ENCODE measurements at places on chromosomes 6 and 20.

GRCh38 chr6:53734473-53735299 lies 60.1 kb upstream of the LRRC1 start:
- no peaks in the 10 kb centered on the region for H3K4me1 ChIP-seq
- no peaks in the 10 kb centered on the region for H3K36me3 ChIP-seq
- no peaks in the 10 kb centered on the region for H3K27me3 ChIP-seq
- DNase-seq, result peak; percentile 29
- no peak overlapping the region for H3K4me3 ChIP-seq

- no peak for DNase-seq
- no peaks in the 10 kb centered on the region for H3K4me1 ChIP-seq
- H3K27ac ChIP-seq, result no peak overlapping the region
- H3K36me3 ChIP-seq, result no peaks in the 10 kb centered on the region
- H3K4me3 ChIP-seq, result no peak overlapping the region
These were observed 40.0 kb downstream of the PLG start for GRCh38 chr6:160742090-160742489.

DNA sequence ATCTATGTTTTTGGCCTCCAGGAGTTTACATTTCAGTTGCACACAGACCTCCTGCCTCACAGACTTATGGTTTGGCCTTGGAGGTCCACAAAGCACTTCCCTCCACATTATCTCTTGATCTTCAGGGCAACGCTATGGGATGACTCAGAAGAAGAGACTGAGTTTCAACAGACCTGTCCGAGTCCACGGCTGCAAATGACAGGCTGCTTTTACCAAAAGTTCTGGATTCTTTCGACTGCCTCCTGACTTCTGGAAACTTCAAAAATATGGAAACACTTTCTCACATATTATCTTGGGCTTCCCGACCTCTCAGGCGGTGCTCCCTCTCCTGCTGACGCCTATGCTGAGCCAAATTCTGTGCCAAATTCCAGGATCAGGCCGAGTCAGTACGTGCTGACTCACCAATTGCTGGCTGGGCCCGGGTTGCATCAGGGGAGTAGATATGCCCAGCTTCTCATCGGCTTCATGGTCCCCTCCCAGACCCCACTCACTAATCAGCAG lies 190.2 kb downstream of the BMP7 start:
- no peak for DNase-seq
- no peaks in the 10 kb centered on the region for H3K36me3 ChIP-seq
- H3K4me1 ChIP-seq, result no peaks in the 10 kb centered on the region

DNA sequence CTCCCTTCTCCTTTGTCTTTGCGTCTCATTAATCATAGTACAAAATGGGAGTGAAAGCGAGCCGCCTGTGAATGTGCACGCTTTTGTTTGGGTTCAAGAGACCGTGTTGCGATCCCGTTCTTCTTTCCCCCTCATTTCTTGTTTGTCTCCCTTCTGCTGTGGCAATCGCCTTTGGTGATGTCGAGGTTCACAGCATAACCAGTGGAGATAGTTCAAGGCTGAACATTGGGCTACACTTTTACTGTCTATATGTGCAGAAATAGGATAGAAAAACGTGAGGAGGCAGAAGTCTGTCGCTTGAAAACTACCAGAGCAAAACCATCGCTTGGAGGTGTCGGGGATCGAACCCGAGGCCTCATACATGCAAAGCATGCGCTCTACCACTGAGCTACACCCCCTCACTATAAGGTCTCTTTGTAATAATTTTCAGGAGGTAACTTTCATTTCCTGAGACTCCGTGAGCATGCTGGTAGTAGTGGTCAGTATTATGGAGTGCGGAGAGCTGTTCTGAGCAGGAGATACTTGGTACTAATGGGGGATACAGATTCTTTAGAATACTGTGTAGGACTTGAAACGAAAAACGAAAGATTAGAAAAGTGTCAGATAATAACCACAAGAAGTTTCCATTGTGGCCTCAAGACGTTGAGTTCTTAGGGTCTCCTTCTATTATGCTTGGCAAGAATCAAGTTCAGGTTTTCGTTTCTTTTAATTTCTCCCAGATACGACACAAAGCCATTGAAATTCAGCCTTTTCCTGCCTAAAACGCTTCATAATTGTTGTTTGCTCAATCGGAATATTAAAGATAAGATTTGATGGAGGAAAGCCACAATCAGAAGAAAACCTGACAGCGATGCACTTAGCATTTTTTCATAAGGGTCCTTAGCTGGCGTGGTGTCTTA lies 106.6 kb downstream of the TRIM27 start:
- H3K27me3 ChIP-seq, result peaks cover 73% of the 10 kb centered on the region
- H3K4me1 ChIP-seq, result peaks cover 4% of the 10 kb centered on the region
- no peak overlapping the region for H3K27ac ChIP-seq
- no peaks in the 10 kb centered on the region for H3K36me3 ChIP-seq
- peak overlapping the region; percentile 64 for H3K4me3 ChIP-seq

- H3K4me1 ChIP-seq, result no peaks in the 10 kb centered on the region
- no peak for DNase-seq
- H3K36me3 ChIP-seq, result no peaks in the 10 kb centered on the region
These were observed 20.7 kb downstream of the NDUFAF4 start for GRCh38 chr6:96876886-96877545.

- H3K27me3 ChIP-seq, result peaks cover 9% of the 10 kb centered on the region
- H3K4me3 ChIP-seq, result peak overlapping the region; percentile 60
- H3K36me3 ChIP-seq, result no peaks in the 10 kb centered on the region
These were observed 116.4 kb downstream of the MYLK4 start for GRCh38 chr6:2634139-2634964.

- no peak for DNase-seq
- no peaks in the 10 kb centered on the region for H3K4me1 ChIP-seq
- no peaks in the 10 kb centered on the region for H3K36me3 ChIP-seq
These were observed 290.0 kb downstream of the TFAP2B start for GRCh38 chr6:51108563-51109234.

DNA sequence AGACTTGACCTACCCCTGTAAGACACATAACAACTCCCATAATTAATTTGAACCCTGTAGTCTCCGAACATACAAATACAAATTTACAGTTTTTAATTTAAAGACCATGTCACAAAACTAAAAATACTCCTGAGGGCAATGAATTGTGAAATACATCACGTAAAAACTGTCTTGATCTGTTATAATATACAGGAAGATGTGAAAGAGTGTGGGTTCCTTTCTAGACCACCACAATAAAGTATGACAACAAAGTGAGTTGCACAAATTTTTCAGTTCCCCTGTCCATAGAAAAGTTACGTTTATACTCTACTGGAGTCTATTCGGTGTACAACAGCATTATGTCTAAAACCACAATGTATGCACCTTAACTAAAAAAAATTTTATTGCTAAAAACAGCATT lies 11.0 kb upstream of the BLOC1S5 start:
- no peak overlapping the region for H3K4me3 ChIP-seq
- no peaks in the 10 kb centered on the region for H3K27me3 ChIP-seq
- no peak overlapping the region for H3K27ac ChIP-seq
- DNase-seq, result no peak

DNA sequence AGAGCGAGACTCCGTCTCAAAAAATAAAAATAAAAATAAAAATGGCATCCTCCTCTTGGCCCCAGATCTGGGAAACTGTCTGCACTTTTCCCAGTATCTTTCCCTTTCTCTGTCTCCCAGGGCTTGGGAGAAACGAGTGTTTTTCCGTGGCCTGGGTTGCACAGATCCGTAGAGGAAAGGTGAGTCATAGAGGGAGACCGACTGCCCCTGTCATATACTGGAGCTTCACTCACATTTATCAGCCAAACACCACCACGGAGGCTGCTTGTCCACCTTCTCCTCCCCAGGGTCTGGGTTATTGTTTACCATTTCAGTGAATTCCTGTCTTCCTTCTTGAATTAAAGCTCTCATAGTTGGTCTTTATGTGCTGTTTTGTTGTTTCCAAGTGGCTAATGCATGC lies 31.9 kb upstream of the EIF2S2 start:
- H3K27ac ChIP-seq, result no peak overlapping the region
- H3K4me1 ChIP-seq, result no peaks in the 10 kb centered on the region
- no peaks in the 10 kb centered on the region for H3K36me3 ChIP-seq
- H3K27me3 ChIP-seq, result no peaks in the 10 kb centered on the region

GRCh38 chr20:54623991-54624569 lies 148.7 kb downstream of the DOK5 start:
- no peaks in the 10 kb centered on the region for H3K27me3 ChIP-seq
- H3K27ac ChIP-seq, result no peak overlapping the region
- peaks cover 5% of the 10 kb centered on the region for H3K4me1 ChIP-seq
- no peaks in the 10 kb centered on the region for H3K36me3 ChIP-seq

- H3K36me3 ChIP-seq, result no peaks in the 10 kb centered on the region
- H3K27me3 ChIP-seq, result no peaks in the 10 kb centered on the region
- H3K4me3 ChIP-seq, result no peak overlapping the region
- peaks cover 12% of the 10 kb centered on the region for H3K4me1 ChIP-seq
- H3K27ac ChIP-seq, result no peak overlapping the region
These were observed 80.2 kb downstream of the MAP7 start for GRCh38 chr6:136470044-136470443.

- no peak overlapping the region for H3K4me3 ChIP-seq
- DNase-seq, result no peak
- no peaks in the 10 kb centered on the region for H3K4me1 ChIP-seq
- H3K27me3 ChIP-seq, result no peaks in the 10 kb centered on the region
- no peaks in the 10 kb centered on the region for H3K36me3 ChIP-seq
These were observed 114.4 kb upstream of the COL21A1 start for GRCh38 chr6:56361812-56362211.

DNA sequence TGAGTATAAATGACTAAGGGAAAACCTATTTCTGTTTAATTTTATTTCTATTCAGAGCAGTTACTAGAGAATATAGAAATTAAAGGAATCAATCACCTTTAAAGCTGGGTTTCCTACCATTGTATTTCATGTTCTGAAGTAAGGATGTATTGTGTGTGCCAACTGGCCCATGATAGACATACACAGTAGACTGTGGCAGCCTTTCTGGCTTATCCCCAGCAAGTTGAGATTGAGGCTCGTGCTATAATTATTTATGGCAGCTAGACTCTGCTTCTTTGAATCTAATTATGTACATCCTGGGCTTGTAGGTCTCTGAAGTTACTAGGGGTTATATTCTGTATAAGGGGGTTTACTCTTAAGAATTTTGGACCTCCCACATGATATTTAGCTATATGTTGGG lies 44.4 kb downstream of the ZNF292 start:
- H3K27me3 ChIP-seq, result no peaks in the 10 kb centered on the region
- H3K4me3 ChIP-seq, result no peak overlapping the region
- no peak for DNase-seq
- no peaks in the 10 kb centered on the region for H3K36me3 ChIP-seq

DNA sequence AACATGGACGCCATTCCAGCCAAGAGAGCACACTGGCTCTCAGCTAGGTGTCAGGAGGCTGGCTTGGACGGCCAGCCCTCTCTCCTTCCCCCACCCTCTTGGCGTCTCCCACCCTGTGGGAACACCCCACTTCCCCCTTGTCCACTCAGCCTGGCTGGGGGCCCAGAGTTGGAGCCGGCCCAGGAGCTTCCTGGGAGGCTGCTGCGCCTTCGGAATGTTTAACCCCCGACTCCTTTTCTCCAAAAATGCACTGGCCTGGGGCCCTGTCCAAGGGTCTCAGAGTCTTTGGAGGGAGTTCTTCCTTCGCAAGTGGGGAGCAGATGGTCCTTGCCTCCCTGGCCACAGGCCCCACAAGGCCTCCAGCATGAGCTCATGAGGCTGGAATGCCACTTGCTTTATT lies 4.1 kb downstream of the ADAM33 start:
- DNase-seq, result no peak
- H3K27ac ChIP-seq, result no peak overlapping the region
- no peak overlapping the region for H3K4me3 ChIP-seq
- H3K4me1 ChIP-seq, result peaks cover 21% of the 10 kb centered on the region
- no peaks in the 10 kb centered on the region for H3K36me3 ChIP-seq

DNA sequence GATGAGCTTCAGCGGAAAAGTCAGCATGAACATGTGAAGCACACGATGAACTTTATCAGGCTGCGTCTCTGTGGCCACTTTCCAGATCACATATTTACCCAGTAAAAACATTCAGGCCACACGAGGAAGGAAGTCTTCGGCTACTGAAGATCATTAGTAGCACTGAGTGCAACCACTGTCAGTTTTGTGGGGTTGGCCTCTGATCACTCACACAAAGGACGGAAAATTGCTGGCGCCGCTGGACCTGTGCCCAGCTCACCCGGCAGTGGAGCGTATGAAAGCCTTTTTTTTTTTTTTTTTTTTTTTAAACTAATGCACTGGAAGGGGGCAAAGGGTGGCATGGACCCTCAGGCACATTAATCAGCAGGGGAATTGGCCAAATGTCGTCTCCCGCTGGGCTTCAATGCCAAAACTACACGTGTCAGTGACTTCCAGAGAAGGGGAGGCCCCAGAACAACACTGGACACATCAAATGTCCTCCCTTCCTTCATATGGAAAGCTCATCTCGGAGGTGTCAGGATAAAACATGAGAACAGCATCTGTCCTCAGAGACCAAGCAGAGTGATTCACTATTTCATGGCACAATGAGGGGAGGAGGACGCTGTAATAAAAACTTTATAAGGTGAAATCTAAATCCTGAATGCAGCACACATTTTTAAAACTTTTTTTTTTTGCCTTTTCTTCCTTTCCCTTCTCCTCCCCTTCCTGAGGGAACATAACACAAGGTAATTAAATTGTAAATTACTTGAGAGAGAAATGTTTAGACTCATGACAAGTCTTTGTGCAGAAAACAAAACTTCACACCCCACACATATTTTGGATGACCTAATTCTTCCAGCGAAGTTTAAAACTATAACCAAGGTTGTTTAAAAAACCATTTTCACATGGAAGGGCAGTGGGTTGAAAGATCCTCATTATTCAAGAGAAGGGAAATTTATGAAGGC lies 223.4 kb downstream of the FOXC1 start:
- peaks cover 11% of the 10 kb centered on the region for H3K4me1 ChIP-seq
- no peaks in the 10 kb centered on the region for H3K36me3 ChIP-seq
- no peaks in the 10 kb centered on the region for H3K27me3 ChIP-seq
- no peak overlapping the region for H3K4me3 ChIP-seq

DNA sequence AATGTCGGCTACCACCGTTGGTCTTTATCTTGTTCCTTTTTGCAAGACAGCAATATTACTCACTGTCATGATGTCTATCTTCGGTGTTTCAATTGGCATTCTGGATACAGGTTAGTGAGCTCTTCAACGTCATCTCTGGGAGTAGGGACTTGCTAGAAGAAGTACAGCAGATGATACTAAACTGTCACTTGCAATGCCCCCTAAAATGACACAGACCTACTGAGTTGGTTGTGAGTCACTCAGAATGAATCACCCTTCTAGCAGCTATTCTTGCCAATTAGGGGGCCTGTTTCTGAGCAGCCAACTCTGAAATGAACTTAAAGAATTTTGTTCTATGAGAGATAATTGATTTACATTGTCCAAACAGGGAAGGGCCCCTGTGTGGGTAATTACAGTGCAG lies 176.5 kb downstream of the SLC16A10 start:
- H3K27ac ChIP-seq, result no peak overlapping the region
- DNase-seq, result no peak
- H3K4me1 ChIP-seq, result no peaks in the 10 kb centered on the region
- no peak overlapping the region for H3K4me3 ChIP-seq
- no peaks in the 10 kb centered on the region for H3K27me3 ChIP-seq
- peaks cover 33% of the 10 kb centered on the region for H3K36me3 ChIP-seq

DNA sequence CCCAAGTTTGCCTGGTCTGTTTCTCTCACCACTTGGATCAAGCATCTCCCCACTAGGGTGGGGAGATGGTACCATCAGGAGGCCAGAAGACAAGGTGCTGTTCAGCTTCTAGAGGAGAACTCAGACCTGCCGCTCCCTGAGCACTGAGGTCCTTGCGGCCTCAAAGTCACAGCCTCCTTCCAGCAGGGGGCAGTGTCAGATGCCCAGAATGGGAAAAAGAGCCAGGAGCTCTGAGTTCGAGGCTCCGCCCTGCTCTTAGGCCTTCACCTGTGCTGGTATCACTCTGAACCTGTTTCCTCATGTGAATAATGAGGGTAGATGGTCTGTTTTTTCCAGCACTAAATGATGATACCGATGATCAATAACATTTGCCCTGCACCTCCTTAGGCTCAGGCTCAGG lies 68.7 kb downstream of the TOX2 start:
- DNase-seq, result no peak
- no peaks in the 10 kb centered on the region for H3K4me1 ChIP-seq
- H3K36me3 ChIP-seq, result no peaks in the 10 kb centered on the region
- H3K4me3 ChIP-seq, result no peak overlapping the region

Measured in H1 (cell line).